NB4 (cell line): ENCODE measurements at places on chromosomes 16 and 17.

GRCh38 chr16:143047-143446 lies 4.6 kb upstream of the NPRL3 start:
- DNase-seq = no peak

DNA sequence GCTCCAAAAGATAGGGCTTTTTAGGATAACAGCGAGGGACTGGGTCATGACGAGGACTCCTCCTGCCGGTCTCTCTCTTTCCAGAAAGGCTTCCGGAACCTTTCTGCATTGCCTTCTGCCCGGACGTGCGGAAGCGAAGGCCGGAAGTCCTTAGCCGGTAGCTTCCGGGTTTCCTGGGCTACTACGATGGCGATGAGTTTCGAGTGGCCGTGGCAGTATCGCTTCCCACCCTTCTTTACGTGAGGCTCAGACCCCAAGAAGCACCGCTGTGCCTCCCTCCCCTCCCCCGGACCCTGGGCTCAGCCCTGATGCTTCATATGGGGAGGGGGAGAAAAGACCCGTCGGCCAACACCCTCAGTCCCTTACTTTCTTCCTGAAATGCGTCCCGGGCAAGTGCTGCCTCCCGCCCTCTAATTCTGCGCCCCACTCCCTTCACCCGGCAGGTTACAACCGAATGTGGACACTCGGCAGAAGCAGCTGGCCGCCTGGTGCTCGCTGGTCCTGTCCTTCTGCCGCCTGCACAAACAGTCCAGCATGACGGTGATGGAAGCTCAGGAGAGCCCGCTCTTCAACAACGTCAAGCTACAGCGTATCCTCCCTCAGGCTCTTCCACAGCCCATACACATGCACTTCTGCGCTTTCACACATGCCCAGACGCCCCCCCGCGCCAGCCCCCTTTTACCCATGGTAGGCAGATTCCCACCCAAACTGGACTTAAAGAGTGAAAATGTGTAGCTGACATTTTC lies at the start of gene VPS25:
Gene VPS25, plus strand, starts transcription at position 160 of the 746 bp plus-strand sequence. Its CDS starts 27 bp downstream, at position 187.
- peak; percentile 84 for DNase-seq

- DNase-seq = no peak
These were observed 196.6 kb downstream of the SNX29 start for GRCh38 chr16:12173121-12173520.

DNA sequence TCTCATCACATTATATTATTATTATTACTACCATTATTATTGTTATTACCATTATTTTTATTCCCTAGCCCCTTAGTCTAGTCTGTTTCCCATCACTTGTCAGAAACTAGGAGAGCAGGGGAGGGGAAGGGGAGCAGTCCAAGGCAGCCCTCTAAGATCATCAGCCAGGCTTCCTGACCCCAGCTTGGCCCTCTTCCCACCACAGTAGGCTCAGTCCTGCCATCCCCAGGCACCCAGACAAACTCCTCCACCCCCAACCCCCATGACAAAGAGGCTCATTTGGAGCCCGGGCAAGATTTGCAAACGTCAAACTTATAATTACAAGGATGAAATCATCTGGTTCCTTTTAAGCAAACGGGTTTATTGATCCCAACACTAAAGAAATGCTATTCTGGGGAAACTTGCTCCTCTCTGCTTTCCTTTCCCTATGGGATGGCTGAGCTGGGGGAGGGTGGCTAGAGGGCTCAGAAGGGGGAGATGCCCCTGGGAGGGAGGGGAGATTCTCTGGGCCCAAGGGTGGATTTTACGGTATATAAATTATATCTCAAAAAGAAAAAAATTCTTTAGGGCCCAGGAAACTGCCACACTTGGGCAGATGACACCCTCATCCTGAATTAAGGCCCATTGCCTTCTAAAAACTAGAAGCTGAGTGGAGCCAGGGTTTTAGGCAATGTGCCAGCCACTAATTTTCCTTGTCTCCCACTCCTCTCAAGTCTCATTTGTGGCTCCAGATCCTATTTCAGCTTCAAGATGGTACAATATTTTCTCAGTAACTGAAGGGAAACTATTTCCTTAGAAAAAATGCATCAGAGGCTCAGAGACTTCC lies 4.4 kb upstream of the CBFB start:
- DNase-seq = no peak

- DNase-seq = no peak
These were observed 726 bp upstream of the CD7 start for GRCh38 chr17:82318169-82318498.

GRCh38 chr17:82154881-82155331 lies 56.9 kb upstream of the FASN start:
- DNase-seq = no peak

DNA sequence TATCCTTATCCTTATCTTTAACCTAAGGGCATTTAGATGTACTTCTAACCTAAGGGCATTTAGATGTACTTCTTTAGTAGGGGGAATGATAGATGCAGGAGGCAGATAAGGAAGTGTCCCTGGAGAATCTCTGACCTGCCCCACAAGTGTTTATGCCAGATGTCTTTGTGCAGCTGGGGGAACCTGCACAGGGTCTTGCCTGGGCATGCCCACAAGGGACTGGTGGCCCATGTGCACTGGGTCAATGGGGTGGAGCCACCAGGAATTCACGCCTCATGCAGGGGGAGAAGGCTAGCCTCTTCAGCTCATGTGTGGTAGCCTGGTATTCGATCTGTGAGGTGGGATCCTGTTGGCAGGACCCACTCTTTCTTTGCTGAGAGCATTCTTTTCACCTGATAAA lies 38.0 kb downstream of the CA10 start:
- no peak for DNase-seq

DNA sequence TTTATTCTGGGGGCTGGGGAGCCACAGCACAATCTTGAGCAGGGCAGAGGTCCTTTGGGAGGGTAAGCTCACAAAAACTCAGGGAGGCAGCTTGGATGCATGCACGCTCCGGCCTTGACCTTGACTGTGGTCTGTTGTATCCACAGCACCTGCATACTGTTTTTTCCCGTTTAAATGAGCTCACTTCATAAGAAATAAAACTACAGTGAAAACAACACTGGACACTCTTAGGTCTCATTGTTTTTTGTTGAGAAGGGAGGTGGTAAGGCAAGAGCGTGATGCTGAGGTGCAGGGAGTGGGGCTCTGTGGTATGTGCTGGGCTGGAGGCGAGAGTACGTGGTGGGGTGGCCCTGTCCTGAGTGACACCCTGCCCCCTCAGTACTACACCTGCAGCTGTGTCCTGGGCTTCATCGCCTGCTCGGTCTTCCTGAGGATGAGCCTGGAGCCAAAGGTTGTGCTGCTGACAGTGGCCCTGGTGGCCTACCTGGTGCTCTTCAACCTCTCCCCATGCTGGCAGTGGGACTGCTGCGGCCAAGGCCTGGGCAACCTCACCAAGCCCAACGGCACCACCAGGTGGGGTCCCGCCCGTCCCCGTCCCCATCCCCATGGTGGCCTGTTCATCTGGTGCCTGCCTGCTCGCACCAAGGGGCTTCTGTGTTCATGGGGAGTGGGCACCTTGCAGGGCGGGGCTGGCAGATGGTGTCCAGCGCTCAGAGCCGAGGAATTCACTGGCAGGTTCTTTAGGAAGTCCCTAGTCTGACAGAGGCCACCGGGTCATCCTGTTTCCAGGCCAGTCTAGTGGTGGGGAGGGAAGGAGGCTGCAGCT lies 44.2 kb downstream of the ADCY7 start:
- no peak for DNase-seq

GRCh38 chr16:66273053-66273452 lies 93.4 kb upstream of the CDH5 start:
- no peak for DNase-seq

DNA sequence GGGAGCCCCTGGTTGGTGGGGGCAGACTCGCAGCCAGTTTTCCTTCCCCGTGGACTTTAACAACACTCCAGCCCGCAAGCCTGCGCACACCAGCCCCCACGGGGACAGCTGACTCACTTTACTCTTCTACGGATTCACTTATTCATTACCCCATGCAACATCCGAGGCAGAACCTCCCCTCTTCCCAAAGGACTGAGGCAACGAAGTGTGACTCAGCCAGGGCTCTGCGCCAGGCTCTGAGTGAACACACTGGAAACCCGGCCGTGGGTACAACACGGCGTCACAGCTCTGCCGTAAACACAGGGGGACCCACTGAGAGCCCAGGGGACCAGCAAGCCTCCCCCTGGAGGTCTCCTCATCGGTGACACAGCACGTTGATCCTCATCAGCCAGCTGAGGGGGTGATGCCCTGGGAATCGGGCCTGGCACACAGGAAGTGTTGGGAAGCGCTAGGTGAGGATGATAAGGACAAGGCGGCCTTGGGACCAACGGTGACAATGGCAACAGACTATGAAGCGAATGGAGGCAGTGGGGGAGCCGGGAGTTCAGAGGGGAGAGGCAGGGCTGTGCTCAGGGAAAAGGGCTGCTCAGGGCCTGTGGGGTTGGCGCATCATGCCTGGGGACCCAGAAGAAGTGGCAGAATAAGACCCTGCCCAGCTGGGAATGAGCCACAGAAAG lies 14.6 kb downstream of the COTL1 start:
- DNase-seq = peak; percentile 94

- DNase-seq = no peak
These were observed 19.6 kb downstream of the SPIRE2 start for GRCh38 chr16:89847940-89848297.

- DNase-seq = peak; percentile 93
These were observed 27.3 kb downstream of the SLFN11 start for GRCh38 chr17:35345926-35346771.

DNA sequence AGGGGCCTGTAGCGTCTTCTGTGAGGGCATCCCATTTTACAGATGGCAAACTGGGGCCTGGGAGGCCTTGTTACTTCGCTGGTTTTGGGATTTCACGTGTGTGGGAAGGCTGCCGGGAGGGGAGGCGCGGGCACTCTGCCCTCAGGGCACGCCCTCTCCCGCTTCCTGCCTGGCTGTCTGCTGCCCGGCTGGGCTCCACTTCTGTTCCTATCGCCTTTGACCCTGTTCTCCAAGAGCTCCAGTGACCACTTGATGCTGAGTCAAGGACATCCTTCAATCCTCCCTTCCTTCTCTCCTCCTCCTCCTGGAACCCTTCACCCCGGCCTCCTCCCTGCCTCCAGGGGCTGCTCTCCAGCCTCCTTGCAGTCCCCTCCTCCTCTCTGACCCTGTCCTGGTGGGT lies 16.0 kb downstream of the SPNS3 start:
- no peak for DNase-seq

GRCh38 chr16:87153326-87153725 lies 163.9 kb downstream of the C16orf95 start:
- no peak for DNase-seq

DNA sequence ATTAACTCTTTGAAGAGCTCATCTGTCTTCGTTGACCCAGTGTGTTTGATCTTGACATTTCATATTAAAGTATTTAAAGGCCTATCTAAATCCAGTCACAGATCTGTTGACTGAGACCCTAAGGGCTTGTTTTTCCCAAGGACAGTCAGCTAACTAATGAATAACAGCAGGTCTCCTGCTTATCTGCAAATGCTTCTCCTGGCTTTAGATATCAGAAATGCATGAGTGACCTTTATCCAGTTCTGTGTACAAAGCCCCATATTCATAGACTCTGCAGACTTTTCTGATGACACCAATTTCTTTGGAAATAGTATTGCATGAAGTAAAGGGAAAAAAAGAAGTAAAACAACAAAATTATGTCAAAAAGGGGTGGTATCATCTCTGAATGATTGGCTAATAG lies 70.3 kb downstream of the YPEL2 start:
- DNase-seq = no peak

GRCh38 chr16:86101137-86101896 lies 202.4 kb downstream of the IRF8 start:
- no peak for DNase-seq

DNA sequence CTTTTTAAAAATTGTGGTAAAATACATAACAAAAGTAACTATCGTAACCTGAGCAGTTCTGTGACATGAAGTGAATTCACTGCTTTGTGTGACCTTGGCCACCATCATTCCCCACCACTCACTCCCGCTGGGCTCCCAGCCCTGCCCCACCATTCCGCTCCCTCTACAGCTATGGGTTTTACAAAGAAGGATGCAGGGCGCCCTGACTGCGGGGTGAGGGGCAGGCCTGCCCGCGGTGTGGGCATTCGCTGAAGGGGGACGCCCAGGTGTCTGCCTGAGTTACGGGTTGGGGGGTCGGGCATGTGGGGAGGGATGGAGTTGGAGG lies at the start of gene CEMP1:
Gene CEMP1, minus strand, starts transcription at position 38 of the 325 bp plus-strand sequence. CDS start 335 bp downstream, outside the sequence.
- no peak for DNase-seq

DNA sequence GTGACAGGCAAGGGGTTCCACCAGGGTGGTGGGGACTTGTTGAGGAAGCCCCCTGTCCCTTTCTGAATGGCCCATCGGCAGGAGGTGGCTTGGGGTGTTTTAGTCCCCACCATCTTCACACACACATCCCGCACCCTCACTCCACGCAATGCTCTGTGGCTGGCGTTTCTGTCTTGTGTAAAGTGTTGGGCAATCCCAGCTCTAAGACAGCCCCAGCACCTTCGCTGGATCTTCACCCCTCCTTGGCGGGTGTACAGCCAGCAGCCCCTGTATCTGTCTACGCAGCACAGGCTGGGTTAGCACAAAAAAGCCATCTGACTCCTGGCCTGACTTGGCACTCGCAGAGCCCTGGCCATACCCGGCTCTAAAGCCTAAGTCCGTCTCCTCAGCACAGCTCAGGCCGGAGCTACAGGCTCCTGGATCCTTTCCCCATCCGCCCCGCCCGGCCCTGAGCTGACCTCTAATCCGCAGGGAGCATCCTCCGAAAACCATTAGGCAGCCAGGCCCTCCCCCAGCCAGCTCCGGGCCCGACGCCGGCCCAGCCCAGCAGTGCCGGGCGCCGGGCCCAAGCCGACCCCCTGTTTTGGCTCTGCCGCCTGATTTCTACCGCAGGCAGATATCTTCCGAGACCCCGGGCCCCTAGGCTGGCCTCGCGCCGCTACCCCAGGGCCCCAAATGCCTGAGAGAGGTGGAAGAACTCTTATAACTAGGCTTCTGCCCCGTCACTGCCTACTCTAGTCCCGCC lies 42.4 kb upstream of the TAC4 start:
- DNase-seq = peak; percentile 28

DNA sequence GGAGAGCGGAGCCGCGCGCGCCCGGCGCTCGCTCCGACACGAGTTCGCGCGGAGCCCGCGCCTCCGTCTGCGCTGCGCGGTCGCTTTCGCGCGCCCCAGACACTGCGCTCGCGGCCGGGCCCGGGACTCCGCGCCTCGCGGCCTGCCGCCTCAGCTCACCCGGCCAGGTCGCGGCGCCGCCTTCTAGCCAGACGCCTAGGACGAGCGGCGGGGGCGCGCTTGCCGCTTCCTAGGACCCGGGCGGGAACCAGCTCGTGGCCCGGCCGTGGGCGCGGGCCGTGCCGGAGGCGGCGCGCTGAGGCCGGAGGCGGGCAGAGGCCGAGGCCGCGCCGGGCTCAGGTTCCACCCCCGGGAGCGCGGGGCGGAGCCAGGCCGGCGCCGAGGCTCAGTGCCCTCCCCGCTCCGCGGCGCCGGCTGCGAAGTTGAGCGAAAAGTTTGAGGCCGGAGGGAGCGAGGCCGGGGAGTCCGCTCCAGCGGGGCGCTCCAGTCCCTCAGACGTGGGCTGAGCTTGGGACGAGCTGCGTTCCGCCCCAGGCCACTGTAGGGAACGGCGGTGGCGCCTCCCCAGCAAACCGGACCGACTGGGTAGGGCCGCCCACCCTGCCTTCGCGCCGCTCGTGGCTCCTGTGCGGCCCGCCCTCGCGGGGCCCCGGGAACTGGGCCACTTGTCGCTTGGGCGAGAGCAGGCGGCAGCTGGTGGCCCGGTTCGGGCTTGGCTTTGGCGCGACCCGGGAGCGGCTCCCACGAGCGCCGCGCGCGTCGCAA lies at the start of gene SPHK1:
Gene SPHK1, plus strand, starts transcription at position 388 of the 765 bp plus-strand sequence. CDS start 1,036 bp downstream, outside the sequence.
- peak; percentile 84 for DNase-seq

GRCh38 chr16:48556243-48556912 lies 53.6 kb downstream of the N4BP1 start:
- DNase-seq = no peak
